Stimulated activated CD4-positive, alpha-beta T cell treated with anti-CD3 and anti-CD28 coated beads, Interleukin-2, amount 100 ng/mL, for 4 hours (primary cell): ENCODE measurements at places on chromosomes 5 and 9.

GRCh38 chr9:82273121-82273520 lies 284.5 kb downstream of the SPATA31D1 start:
- DNase-seq, result no peak

- no peak for DNase-seq
These were observed 89.1 kb upstream of the FBXW11 start for GRCh38 chr5:172095368-172096206.

DNA sequence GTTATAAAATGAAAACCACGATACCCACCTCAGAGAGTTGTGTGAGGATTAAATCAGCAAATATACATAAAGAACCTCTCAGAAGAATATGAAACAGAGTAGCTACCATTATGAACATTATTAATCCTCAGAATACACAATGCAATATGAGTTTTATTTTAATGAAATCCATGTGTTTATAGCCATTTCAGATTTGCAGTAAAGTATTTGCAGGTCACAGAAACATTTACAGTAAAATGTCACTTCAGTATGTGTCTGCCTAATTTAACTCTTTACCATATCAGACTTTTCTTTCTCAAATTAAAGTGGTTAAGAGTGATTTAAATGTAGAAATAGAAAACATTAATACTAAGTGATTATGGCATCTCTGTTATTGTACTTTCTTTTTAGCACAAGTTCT lies 365.2 kb upstream of the MPDZ start:
- DNase-seq, result no peak

- DNase-seq, result no peak
These were observed 29.0 kb downstream of the PDE6A start for GRCh38 chr5:149915392-149916260.

DNA sequence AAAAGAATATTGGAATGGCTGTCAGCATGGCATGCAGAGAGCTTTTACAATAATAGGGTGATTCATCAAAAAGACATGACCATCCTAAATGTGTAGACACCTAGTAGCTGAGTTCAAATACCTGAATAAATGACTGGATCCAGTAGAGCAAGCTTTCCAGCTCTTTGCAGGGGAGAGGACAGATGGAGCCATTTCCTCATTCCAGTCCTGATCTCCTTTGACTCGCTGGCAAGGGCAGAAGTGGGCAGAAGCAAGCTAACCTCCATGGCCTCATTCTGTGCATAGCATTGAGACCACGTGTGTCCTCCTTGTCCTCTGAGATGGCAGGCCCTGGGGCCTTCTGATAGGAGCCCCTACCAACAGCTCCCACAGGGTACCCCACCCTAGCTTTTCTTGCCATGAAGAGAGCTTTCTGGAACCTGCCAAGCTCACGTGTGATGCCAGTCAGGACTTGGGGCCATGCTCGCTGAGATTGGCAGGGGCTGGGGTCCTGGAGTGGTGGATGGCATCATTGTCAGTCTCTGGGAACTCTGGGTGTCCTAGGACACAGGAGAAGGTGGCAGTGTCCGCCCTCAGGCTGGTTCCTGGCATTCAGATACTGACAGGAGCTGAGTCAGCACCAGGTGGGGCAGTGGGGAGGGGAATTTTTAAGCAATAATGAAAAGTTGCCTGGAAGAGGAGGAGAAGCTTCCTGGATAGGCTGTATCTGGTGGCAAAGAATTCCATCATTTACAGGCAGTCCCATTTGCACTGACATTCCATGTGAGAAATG lies 33.6 kb downstream of the WWC1 start:
- no peak for DNase-seq

GRCh38 chr5:68550015-68550414 lies 334.5 kb downstream of the PIK3R1 start:
- no peak for DNase-seq
